ENCODE measurements at places on chromosomes 4 and X.
A peak's percentile ranks its signal among the peaks of the same experiment; 100 is the strongest.

DNA sequence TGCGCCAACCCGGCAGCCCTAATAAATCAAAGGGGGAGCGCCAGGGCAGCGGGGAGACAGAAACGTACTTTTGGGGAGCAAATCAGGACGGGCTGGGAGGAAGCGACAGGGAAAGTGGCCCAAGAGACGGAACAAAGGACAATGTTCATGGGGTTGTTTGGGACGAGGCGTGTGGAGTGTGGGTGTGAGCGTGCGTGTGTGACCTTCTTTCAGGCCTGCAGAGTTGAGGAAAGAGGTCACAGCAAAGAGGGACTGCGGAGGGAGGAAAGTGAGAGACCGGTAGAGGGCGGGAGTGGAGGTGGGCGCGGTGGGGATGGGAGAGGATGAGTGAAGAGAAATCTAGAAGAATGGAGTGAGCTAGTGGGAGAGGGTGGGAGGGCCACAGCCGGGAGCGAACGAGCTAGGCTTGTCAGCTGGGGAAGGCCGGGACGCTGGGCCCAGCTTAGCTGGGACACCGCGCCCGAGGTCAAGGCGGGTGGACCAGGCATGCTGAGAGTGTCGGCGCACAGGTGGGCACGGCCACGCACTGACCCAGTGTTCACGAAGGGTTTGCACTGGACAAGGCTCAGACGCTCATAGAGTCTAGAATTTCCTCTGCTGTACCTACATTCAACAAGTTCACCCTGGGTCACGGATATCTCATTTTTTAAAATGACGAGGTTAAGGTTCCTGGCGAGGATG, 14.7 kb upstream of the PITX2 start:
- no peak for DNase-seq

- DNase-seq: no peak
Measured at GRCh38 chr4:91936311-91936710, 367.5 kb upstream of the GRID2 start.

- DNase-seq: no peak
Measured at GRCh38 chrX:107851215-107851614, 25.5 kb downstream of the MID2 start.

DNA sequence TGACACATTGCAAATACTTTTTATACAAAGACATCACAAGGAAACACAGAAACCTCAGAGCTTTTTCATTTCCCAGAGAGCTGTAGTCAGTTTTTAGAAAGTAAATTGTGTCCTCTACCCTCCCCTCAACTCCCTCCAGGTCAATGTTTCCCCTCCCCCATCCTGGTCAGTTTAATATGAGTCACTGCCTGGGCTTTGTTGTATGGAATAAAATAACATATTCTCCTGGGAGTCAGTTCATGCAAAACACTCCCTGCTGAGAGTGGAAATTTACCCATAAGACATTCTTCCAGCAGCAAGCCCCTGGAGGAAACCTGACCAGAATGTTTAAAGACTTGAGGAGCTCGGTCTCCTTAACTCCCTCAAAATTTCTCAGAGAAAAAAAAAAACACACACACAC, 270.1 kb upstream of the LDB2 start:
- DNase-seq: no peak

- DNase-seq: no peak
Measured at GRCh38 chr4:114519368-114519767, 79.2 kb upstream of the UGT8 start.

GRCh38 chrX:136910565-136911035, 30.1 kb upstream of the RBMX start:
- no peak for DNase-seq

DNA sequence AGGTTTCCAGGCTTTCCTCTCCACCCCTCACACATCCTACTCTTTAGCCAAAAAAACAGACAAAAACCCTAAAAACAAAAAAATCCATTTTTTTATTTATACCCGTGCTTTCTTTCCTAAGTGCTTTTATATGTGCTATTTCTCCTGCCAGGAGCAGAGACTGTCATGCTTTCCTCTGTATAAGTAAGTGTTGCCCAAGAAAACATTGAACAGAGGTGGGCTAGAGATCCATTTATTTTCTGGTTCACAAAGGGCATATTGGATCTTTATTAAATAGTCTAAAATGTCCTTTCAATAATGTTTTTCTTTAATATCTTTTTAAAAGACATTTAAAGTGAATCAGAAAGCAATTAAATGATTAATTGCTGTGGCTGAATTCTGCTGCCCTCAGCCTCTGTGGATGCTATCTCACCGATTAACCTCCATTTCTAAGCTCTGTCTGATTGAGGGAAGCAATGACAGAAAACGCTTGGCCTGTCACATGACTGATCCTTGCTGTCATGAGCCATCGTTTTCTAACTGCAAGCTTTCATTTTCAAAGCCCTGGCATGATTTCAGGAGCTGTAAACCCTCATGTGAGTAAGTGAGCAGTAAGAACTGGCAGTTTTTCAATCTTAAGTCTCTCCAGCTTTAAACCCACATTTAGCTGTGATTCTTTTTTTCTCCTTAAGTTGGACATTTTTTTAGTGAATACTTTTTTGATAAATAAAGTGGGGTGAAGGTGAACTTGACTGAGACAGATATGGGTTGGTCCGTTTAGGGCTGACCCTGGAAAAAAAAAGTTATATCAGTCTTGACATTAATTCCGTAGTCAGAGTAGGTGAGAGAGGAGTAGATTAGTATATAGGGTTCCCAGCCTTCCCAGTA, 180.7 kb upstream of the PGRMC2 start:
- no peak for DNase-seq

- DNase-seq: no peak
Measured at GRCh38 chr4:146182443-146182842, 6.9 kb downstream of the LSM6 start.

DNA sequence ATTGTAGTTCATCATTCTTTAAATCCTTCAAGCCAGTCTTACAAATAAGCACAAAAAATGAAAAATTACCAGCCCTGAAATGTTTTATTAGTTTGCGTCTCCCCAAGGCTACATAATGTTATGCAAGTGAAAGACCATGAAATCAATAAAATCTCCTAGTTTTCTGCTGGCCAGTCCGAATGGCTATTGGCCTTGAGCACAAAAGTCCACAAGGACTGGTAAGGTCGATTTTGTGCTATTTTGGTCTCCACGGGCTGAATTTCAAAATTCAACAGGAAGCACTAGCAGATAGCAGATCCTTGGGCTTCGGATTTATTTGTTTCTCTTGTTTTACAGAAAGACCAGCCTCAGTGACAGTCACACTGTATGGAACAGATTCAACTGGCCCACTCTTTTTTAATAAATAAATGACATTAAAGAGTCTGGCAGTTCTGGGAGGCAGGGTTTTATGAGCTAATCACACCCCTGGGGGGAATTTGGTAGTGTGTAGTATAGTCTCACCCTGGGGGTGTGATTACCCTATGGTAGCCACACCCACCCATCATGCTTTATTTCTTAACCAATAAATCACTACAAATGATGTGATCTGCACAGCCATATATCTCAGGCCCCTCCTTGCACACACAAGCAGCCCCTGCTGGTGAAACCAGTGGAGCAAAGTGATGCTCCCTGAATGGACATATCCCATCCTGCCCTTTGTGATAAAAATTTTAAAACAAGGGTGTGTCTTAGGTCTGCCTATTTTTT, 51.1 kb upstream of the TMEM33 start:
- no peak for DNase-seq

GRCh38 chrX:149114001-149114400, 391.1 kb downstream of the IDS start:
- DNase-seq: no peak

GRCh38 chr4:16194214-16194613, 32.1 kb downstream of the TAPT1 start:
- no peak for DNase-seq

DNA sequence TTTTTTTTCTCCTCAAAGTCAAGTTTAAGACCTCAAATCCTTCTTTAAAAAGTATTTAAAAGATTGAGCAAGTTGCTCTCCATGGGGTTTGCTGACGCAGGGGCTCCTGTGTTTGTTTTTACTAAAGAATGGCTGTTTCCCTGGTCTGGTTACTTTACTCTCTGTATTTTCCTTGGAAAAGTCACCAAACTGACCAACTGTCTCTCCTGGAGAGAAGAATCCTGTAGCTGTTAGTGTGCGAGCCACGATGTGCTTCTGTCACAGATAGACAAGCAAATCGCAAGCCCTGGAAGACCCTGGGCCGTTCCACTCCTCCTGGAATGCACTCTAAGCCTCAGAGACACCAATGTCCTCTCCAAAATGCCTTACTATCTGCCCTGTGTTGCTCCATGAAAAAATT, 212.1 kb downstream of the CHIC2 start:
- DNase-seq: no peak

- no peak for DNase-seq
Measured at GRCh38 chr4:1288786-1289185, 905 bp upstream of the MAEA start.

GRCh38 chr4:53917729-53918128, 146.7 kb downstream of the CHIC2 start:
- no peak for DNase-seq

GRCh38 chr4:119048446-119048845, 87.2 kb upstream of the MYOZ2 start:
- no peak for DNase-seq

GRCh38 chrX:40260146-40260747, 162.5 kb upstream of the BCOR start:
- no peak for DNase-seq

GRCh38 chr4:8262637-8263322, 6.8 kb upstream of the HTRA3 start:
- no peak for DNase-seq

- DNase-seq: no peak
Measured at GRCh38 chr4:1991596-1992434, 17.0 kb downstream of the NELFA start.

DNA sequence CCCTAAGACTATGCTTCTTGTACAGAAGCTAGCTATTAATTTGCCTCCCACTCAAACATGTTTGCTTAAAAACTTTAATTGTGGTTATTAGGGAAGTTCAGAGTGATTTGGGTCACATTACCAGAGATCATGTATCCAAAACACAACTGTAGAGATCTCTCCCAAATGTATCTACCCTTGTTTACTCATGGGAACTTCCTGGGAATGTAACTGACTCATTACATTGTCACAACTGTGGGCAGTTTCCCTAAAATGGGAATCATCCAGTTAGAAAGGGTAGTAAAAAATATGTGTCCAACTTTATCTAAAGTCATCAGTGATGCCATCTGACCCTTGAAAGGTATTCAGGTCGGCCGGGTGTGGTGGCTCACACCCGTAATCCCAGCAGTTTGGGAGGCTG, 40.3 kb upstream of the GLRA3 start:
- no peak for DNase-seq

DNA sequence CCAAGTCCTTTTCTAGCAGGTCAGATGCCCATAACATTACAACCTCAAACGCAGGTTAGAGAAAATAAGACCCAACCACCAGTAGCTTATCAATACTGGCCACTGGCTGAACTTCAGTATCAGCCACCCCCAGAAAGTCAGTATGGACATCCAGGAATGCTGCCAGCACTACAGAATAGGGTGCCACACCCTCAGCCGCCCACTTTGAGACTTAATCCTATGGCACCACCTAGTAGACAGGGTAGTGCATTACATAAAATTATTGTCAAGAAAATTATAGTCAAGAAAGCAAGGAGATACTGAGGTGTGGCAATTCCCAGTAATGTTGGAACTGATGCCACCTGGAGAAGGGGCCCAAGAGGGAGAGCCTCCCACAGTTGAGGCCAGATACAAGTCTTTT, 19.9 kb upstream of the TRIM61 start:
- no peak for DNase-seq

GRCh38 chr4:105594099-105595010, 41.9 kb downstream of the ARHGEF38 start:
- peak; percentile 27 for DNase-seq

- DNase-seq: no peak
Measured at GRCh38 chr4:6230502-6230785, 30.1 kb upstream of the JAKMIP1 start.

DNA sequence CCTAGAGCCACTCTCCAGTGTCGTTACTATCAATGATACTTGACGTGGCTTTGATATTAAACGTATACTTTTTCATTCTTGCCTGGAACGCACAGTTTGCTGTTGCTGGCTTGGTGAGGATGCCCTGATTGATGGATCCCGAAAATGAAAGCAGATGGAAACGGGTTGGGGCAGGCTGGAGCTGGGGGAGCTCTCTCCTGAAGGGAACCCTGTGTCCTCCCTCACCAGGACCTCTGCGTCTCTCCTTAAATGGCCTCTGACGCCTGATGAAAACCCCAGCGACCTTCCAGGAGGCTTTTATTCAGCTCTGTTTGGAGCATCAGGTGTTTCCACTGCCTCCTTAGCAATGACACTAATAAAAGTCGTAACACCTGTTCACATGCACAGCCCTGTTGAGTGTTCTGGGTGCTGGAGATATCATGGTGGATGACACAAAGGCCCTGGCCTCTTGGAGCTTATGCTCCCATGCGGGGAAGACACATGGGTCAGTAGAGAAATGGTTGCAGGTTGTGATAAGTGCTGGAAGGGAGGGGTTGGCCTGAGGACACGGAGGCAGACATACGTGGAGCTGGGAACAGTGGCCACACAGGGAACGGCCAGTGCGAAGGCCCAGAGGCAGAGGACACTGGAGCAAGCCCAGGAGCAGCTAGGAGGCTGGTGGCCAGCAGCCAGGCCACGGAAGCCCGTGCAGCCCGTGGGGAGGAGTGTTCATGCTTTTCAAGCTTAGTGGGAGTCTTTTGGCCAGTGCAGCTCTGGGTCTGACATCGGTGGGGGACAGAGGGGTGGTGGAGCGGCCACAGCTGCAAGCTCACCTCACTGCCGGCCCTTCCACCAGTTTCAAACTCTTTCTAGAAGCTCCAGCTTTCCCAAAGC, 7.5 kb downstream of the MSANTD1 start:
- DNase-seq: no peak

DNA sequence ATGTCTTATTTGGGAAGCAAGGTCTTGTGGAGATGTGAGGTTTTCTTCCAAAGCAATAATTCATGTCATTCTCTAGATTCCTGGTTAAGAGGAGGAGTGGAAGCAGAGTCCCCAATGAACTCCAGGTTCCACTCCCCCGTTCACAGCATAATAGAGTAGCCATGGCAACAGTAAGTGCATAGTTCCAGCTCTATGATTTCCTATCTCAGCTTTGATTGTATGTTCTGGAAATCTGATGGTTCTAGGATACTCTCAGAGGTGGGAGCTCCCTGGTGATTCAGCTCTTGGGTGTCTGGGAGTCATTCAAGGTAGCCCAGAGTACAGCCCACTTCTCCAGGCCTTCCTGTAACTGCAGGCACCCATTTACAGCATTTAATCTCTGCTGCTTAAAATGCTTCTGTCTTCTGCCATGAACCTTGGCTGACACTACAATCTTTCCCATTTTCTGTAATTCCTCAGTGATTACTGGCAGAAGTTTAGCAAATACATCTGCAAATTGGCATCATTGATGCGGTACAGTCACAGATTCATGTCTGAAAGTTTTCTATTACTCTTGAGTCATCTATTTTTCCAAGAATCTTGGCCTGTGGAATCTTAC, 242.0 kb downstream of the MAPK10 start:
- DNase-seq: no peak

DNA sequence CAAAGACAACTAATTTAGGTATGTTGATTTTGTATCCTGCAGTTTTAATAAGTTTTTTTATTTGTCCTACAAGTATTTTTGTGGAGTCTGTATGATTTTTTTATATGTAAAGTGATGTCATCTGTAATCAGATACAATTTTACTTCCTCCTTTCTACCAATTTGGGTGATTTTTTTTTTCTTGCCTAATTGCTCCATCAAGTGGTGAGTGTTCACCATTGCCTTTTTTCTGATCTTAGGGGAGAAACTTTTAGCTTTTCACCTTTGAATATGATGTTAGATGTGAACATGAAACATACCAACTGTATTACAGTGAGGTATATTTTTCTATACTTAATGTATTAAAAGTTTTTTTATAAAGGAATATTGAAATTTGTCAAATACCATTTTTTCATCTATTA, 362.3 kb downstream of the PABPC4L start:
- no peak for DNase-seq

GRCh38 chrX:18039023-18039422, 177.9 kb upstream of the RAI2 start:
- DNase-seq: no peak
